ENCODE measurements at places on chromosomes 2 and 18. TPM values are rescaled to one million over a fixed set of nuclear protein-coding genes. Genes with fewer than 3 reads are reported as not detected.
A peak's percentile ranks its signal among the peaks of the same experiment; 100 is the strongest.

GRCh38 chr2:239322416-239323086 lies 78.3 kb downstream of the HDAC4 start:
- no peak for DNase-seq
- H3K27me3 ChIP-seq: no peaks in the 10 kb centered on the region

DNA sequence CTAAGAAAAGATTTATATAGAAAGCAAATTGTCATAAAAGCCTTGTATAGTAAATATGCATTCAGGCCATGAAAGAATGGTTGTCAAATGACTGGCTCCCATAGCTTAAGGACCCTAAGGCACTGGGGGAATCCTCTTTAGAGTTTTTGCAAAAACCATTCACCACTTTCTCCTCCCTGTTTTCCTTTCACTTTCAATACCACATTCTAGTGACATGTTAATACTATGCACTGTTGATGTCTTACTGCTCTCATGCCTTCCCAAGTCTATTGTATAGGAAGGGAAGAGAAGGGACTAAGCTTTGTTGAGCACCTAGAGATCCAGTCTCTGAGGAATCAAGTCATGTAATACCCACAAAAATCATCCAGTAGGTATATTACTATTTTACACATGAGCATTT lies 383.0 kb upstream of the LRRTM1 start:
- no peaks in the 10 kb centered on the region for H3K4me1 ChIP-seq
- H3K36me3 ChIP-seq: no peaks in the 10 kb centered on the region
- no peaks in the 10 kb centered on the region for H3K27me3 ChIP-seq
- H3K4me3 ChIP-seq: no peak overlapping the region

GRCh38 chr18:74453016-74453566 lies 4.0 kb downstream of the DIPK1C start:
- no peaks in the 10 kb centered on the region for H3K36me3 ChIP-seq
- H3K27ac ChIP-seq: no peak overlapping the region
- no peak overlapping the region for H3K4me3 ChIP-seq
- peaks cover 20% of the 10 kb centered on the region for H3K4me1 ChIP-seq
- H3K27me3 ChIP-seq: peaks cover 25% of the 10 kb centered on the region

The TPO gene
- total RNA-seq: 1.0 TPM

The PFN4 gene
- not detected for total RNA-seq

GRCh38 chr2:168029071-168029470 lies 218.3 kb downstream of the STK39 start:
- H3K4me1 ChIP-seq: peaks cover 4% of the 10 kb centered on the region
- no peak overlapping the region for H3K27ac ChIP-seq
- H3K27me3 ChIP-seq: no peaks in the 10 kb centered on the region
- no peak for DNase-seq
- no peaks in the 10 kb centered on the region for H3K36me3 ChIP-seq

GRCh38 chr2:199471443-199472057 lies 13.8 kb upstream of the SATB2 start:
- no peak overlapping the region for H3K4me3 ChIP-seq
- no peaks in the 10 kb centered on the region for H3K36me3 ChIP-seq
- H3K27me3 ChIP-seq: no peaks in the 10 kb centered on the region

The ALK gene
- total RNA-seq: under 0.01 TPM

GRCh38 chr2:88885679-88886416 lies 194.4 kb downstream of the RPIA start:
- H3K27ac ChIP-seq: no peak overlapping the region
- H3K4me3 ChIP-seq: no peak overlapping the region
- no peak for DNase-seq
- H3K4me1 ChIP-seq: no peaks in the 10 kb centered on the region

The ZAP70 gene
- 4.0 TPM for total RNA-seq

The ZEB2 gene
- total RNA-seq: 24.6 TPM

DNA sequence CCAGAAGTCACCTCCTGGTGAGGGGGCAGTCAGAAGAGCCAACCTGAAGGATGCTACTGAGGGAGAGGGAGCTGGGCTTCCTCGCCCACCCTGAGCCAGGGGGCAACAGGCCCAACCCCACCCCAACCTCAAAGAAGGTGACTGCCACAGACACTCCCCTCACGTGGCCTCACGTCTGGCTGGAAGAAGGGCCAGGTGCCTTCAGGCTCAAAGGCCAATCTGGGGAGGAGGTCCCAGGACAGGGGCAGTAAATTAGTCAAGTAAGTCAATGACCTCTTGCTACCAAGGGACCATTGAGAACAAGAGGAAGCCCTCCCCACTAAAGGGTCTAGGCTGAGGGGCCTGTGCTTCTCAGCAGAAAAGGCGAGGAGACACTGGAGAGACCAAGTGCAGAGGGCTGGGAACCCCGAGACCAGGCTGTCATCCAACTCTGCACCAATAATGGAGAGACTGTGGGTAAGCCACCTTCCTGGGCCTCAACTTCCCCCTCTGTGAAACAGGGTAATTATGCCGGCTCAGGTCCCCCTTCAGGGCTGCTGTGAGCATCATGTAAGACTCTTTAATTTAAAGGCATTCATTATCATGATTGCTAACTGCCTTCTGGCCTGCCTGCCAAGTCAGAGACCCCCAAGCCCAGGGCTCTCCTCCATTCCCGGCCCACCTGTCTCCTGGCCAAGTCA lies 20.2 kb upstream of the TNS1 start:
- H3K36me3 ChIP-seq: no peaks in the 10 kb centered on the region
- no peaks in the 10 kb centered on the region for H3K27me3 ChIP-seq
- no peak overlapping the region for H3K27ac ChIP-seq
- H3K4me3 ChIP-seq: no peak overlapping the region
- H3K4me1 ChIP-seq: peaks cover 33% of the 10 kb centered on the region
- DNase-seq: no peak

- no peaks in the 10 kb centered on the region for H3K4me1 ChIP-seq
- no peaks in the 10 kb centered on the region for H3K36me3 ChIP-seq
- DNase-seq: no peak
- no peak overlapping the region for H3K27ac ChIP-seq
These were observed 138.9 kb downstream of the CCDC148 start for GRCh38 chr2:158317642-158318041.

GRCh38 chr2:47190188-47190881 lies 35.2 kb upstream of the STPG4 start:
- H3K27me3 ChIP-seq: no peaks in the 10 kb centered on the region
- no peak overlapping the region for H3K4me3 ChIP-seq
- no peaks in the 10 kb centered on the region for H3K36me3 ChIP-seq
- no peak for DNase-seq
- no peak overlapping the region for H3K27ac ChIP-seq
- H3K4me1 ChIP-seq: no peaks in the 10 kb centered on the region

GRCh38 chr18:78458356-78458755 lies 521.3 kb upstream of the SALL3 start:
- H3K4me3 ChIP-seq: no peak overlapping the region
- no peaks in the 10 kb centered on the region for H3K27me3 ChIP-seq
- no peaks in the 10 kb centered on the region for H3K4me1 ChIP-seq
- H3K27ac ChIP-seq: no peak overlapping the region
- no peaks in the 10 kb centered on the region for H3K36me3 ChIP-seq

DNA sequence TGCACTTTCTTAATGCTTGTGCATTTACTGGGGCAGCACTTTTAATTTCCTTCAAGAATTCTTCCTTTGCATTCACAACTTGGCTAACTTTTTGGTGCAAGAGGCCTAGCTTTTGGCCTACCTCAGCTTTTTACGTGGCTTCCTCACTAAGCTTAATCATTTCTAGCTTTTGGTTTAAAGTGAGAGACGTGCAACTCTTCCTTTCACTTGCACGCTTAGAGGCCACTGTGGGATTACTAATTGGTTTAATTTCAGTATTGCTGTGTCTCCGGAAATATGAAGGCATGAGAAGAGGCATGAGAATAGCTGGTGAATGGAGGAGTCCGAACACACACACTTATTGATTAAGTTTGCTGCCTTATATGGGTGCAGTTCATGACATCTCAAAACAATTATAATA lies 354.1 kb downstream of the DLGAP1 start:
- H3K36me3 ChIP-seq: no peaks in the 10 kb centered on the region
- H3K27me3 ChIP-seq: no peaks in the 10 kb centered on the region
- H3K27ac ChIP-seq: no peak overlapping the region
- no peak overlapping the region for H3K4me3 ChIP-seq
- H3K4me1 ChIP-seq: no peaks in the 10 kb centered on the region
- DNase-seq: no peak

DNA sequence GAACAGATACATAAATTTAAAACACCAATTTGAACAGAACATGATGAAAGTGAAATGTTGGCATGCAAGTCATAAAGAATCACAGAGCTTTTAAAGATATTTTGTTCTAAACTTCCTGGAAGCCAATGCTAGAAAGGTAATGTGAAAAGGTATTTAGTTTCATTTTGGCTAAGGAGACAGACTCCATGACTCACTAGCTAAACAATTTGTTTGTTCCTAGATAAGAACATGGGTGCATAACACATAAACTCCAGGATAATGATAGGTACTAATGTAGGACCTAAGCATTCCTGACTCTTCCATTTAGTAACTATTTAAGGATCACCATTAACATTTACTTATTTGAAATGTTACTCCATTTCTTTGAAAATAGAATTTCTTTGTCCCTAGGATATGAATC lies 292.5 kb upstream of the CNTNAP5 start:
- no peak overlapping the region for H3K4me3 ChIP-seq
- no peaks in the 10 kb centered on the region for H3K4me1 ChIP-seq
- DNase-seq: no peak
- no peaks in the 10 kb centered on the region for H3K27me3 ChIP-seq

DNA sequence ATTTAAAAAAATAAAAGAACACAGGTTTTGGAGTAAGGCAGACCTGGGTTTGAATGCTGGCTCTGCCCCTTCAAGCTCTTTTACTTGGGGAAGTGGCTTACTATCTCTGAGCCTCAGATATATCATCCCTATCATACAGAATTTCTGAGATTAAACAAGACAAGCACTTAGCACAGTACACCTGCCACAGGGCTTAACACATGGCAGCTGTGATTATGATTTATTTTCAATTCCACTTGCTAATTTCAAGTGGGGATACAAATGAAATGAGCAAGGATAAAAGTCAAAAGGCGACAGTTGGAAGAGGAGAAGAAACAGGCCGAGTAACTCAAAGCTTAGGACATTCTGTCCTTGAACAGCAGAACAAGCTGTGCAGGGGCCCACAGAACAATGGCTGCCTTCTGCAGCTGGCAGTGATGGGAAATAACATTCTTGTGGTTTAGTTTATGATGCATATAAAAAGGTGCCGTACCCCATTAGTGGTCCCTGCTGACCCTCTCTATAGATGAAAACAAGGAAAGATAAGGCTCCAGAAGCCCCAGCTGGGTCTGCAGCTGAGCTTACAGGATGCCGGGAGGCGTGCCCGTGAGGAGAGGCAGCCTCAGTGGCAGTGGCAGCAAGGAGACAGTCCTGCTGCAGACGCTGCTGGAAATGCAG lies 45.3 kb downstream of the KIF3C start:
- H3K27me3 ChIP-seq: no peaks in the 10 kb centered on the region
- DNase-seq: no peak
- H3K4me1 ChIP-seq: no peaks in the 10 kb centered on the region
- H3K4me3 ChIP-seq: no peak overlapping the region

GRCh38 chr18:13308369-13308768 lies 89.8 kb downstream of the LDLRAD4 start:
- no peak overlapping the region for H3K4me3 ChIP-seq
- H3K27me3 ChIP-seq: no peaks in the 10 kb centered on the region
- no peak for DNase-seq
- peaks cover under 1% of the 10 kb centered on the region for H3K4me1 ChIP-seq
- no peak overlapping the region for H3K27ac ChIP-seq

DNA sequence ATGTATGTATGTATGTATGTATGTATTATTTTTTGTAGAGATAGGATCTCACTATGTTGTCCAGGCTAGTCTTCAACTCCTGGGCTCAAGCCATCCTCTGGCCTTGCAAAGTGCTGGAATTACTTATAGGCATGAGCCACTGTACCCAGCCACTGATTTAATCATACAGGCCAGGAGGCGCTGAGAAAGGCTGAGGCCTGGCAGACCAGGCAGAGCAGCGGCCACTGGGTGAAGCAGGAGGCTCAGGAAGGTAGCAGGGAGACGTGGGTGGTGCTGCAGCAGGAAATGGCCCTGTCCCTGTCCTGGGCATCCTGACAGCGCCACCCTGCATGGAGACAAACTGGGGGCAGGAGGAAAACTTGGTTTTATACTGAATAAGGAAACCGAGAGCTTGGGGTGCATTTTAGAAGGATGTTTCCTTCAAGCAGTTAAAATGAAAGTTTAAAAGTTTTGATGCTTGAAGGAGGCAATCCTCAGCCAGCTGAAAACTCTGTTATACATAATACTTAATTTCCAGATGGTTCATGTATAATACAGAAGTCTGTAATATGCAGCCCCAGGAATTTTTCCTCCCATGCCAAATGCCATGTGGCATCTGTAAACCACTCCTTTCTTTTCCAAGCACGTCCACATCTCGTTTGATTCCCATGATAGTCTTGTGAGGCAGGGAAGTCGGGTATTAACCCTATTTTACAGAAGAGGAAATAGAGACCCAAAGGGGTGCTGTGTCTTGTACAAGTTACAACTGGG lies 182.4 kb downstream of the CELF4 start:
- H3K27ac ChIP-seq: no peak overlapping the region
- H3K4me3 ChIP-seq: no peak overlapping the region
- no peaks in the 10 kb centered on the region for H3K36me3 ChIP-seq
- H3K4me1 ChIP-seq: no peaks in the 10 kb centered on the region
- no peaks in the 10 kb centered on the region for H3K27me3 ChIP-seq

GRCh38 chr18:35038881-35039491 lies 2.2 kb upstream of the MAPRE2 start:
- no peak for DNase-seq
- H3K36me3 ChIP-seq: no peaks in the 10 kb centered on the region
- H3K27me3 ChIP-seq: no peaks in the 10 kb centered on the region
- H3K27ac ChIP-seq: peak overlapping the region; percentile 4

DNA sequence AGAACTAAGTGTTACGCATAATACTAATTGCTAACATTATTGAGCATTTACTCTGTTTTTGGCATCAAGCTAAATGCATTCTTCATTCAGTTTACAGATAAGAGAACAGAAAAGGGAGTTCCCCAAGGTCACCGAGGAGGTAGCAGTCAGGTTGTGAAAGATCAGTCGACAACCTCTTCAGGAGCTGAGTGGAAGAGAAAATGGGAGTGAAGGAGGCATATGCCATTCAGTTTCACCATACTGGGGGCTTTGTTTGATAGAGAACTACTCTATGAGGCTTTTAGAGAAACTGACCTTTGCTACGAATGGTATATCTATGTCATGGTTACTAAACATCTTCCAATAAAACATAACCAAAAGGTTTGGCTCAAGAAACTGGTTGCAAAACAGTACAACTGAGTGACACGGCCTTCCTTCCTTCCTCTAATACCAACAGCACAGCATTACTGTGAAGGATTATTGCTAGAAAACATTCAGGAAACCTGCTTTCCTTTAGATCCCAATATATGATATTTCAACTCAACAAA lies 112.1 kb downstream of the RBMS1 start:
- H3K27me3 ChIP-seq: no peaks in the 10 kb centered on the region
- H3K4me3 ChIP-seq: no peak overlapping the region
- peaks cover 7% of the 10 kb centered on the region for H3K4me1 ChIP-seq
- H3K27ac ChIP-seq: no peak overlapping the region
- no peaks in the 10 kb centered on the region for H3K36me3 ChIP-seq

Measured in body of pancreas (tissue), 4 donors.